ENCODE measurements at places on chromosomes 7 and 10. TPM values are rescaled to one million over a fixed set of nuclear protein-coding genes. Genes with fewer than 3 reads are reported as not detected.

DNA sequence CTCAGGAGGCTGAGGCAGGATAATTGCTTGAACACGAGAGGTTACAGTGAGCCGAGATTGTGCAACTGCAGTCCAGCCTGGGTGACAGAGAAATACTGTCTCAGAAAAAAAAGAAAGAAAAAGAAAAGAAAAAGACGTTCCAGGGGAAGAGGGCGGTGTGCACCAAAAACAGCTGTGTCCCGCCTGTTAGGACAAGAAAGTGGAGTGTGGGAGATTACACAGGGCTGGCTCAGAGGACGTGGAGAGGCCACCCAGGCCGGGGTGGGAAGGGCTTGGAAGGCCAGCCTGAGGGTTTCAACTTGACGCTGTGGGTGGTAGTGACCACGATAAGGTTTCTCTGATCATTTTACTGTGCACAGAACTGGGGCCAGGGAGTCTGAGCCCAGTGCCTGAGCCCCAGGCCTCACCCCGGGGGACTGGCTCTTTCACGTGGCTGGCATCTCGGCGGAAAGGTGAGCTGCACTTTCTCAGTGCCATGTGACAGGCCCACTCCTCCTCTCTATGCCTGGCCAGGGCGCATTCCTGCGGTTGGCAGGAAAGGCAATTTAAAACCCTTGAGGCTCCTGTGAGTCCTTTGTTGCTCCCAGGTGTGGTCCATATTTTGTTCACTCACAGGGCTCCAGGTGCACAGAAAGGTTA is 13.9 kb downstream of the RHBDD2 start:
- DNase-seq = peak; percentile 81

The ARHGEF35 gene
- total RNA-seq = 0.87 TPM

- no peak for DNase-seq
Observed at GRCh38 chr7:24917510-24918239, 62.3 kb downstream of the OSBPL3 start.

- DNase-seq = no peak
Observed at GRCh38 chr7:148330822-148331221, 259.7 kb upstream of the C7orf33 start.

DNA sequence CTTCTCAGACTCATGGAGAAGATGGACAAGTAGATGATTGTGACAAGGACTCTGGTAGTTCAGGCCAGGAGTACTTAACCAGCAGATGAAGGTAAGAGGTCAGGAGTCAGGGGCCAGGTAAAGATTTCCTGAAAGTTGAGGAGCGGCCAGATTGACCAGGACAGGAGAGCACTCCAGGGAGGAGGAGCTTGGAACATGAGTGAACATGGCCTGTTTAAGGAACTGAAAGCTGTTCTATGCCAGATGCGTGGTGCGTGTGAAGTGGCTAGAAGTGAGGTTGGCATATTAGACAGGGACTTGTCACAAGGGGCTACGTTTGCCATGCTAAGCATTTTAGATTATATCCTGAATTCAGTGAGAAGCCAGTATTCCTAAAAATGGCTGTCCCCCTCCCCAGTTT is 157.2 kb downstream of the WNT2 start:
- DNase-seq = no peak

GRCh38 chr10:9762966-9763656 is 1254.6 kb upstream of the CELF2 start:
- no peak for DNase-seq

DNA sequence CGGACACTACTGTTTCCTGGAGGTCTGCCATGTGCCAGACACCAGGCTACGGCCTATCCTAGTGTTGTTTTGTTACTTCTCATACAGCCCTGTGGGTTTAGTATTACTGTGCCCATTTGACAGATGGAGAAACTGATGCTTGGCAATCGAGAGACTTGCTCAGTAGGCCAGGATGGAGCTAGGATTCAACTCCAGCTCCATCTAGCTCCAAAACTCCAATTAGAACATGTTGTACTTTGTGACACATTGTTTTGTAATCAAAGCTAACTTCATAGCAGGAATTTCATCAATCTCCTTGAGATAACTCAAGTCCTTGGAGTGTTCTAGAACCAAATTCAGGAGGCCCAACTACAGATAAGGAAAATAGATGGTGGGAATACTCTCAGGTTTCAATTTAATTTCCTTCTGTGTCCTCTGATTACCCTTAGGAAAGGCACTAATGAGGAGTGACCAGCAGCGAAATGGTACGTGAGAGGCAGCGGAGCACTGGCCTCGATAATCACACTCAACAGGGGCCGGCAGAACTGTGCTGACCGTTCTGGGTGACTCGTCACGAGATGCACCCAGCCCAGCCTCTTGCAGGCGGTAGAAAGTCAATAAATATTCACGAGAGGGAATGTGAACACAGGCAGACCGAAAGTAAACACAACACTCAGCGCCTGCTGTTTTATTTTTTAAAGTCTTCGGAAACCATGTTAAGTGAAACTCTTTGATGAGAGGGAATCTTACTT is 269.6 kb upstream of the NEBL start:
- no peak for DNase-seq
